Activated naive CD8-positive, alpha-beta T cell treated with anti-CD3 and anti-CD28 coated beads for 36 hours (primary cell): ENCODE measurements at places on chromosomes 2 and 18.

GRCh38 chr2:233062451-233062850 lies 2.3 kb downstream of the INPP5D start:
- no peak for DNase-seq

- DNase-seq, result no peak
Observed at GRCh38 chr2:118508282-118508681, 339.2 kb downstream of the EN1 start.

GRCh38 chr2:105634198-105634597 lies 110.5 kb upstream of the NCK2 start:
- no peak for DNase-seq

GRCh38 chr2:128584296-128584890 lies 265.7 kb upstream of the HS6ST1 start:
- no peak for DNase-seq

DNA sequence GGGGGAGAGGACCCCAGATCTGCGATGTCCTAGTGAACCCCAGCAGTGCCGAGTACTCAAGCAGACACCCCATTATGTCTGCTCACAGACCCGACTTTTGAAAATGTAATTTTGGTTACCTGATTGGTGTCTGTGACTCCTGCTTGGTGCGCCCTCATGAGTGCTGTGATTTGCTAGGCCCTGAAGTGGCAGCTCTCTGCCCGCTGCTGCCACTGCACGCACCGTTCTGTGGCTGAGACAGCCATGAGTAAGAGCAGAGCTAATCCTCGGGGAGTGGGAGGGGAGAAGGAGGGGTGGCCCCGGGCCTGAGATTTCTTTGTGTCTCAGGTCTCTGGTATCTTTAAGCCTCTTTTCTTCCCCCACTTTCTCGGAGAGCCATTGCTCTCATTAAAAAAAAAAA lies 18.2 kb downstream of the FHOD3 start:
- DNase-seq, result no peak

- no peak for DNase-seq
Observed at GRCh38 chr2:207269038-207269437, 103.3 kb upstream of the KLF7 start.

DNA sequence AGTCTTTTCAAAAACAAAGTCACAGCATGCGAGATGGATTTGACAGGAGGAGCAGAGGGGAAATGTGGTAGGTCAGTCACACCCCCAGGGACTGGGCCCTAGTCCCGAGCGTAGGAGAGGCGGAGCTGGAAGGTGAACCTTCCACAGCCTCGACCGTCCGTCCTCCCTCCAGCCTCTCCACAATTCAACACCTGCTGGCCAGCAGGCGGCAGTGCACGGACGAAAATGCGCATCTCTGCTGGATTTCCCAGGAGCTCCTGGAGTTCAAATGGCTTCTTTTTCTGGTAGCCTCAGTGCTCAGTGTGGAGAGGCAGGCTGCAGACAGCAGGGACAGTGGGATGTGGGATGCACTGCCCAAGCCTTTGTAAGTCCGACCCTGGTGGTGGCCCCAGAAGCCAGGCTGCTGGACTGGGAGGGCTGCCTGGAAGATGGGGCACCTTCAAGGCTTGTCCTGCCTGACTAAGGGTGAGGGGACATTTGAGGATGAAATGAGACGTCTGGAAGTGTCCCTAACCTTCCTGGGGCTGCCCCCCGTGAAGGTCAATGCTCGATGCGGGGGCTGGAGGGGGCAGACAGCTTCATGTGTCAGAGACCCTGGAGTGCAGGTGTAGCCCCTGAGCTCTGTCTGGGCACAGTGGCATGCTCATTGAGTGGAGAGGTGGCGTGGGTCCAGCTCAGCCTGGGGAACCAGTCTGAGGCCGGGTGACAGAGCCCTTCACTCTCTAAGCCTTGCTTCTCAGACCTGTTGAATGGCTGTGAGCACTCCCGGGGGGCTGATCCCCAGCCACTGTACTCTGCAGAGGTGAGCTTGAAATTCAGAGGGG lies 189.5 kb downstream of the TFCP2L1 start:
- DNase-seq, result no peak

- no peak for DNase-seq
Observed at GRCh38 chr2:126986631-126987187, 88.0 kb downstream of the TEX51 start.

- no peak for DNase-seq
Observed at GRCh38 chr2:162261032-162261945, 18.0 kb upstream of the FAP start.

DNA sequence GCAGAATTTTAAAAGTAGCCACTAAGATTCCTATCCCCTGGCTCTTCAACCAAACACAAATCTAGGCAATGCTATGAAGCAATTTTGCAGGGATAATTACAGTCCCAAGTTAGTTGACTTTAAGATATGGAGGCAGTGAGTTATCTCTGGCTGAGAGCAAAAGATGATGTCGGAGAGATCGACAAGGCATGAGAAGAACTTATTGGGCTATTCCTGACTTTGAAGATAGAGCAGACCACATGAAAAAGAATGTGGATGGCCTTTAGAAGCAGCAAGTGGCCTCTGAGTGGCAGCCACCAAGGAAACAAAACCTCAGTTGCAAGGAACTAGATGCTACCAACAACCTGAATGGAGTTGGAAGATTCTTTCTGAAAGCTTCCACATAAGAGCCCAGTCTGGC lies 58.2 kb upstream of the PPM1B start:
- DNase-seq, result no peak

DNA sequence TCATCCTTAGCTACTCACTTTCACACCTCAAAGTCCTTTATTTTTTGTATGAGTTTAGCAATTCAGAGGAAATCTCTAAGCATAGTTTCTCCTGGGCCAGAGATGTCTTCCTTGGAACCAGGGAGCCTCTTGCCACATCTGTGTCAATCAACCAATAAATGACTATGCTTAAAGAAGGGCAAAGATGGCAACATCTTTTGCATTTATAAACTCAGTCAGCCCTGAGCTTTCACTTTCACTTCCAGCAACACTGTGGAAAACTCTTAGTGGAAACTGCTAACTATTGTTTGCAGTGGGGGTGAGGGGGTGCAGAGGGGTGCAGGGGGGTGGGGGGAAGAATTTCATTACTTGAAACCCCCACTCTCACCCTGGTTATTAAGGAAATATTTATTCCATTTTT lies 3.4 kb downstream of the ACVR1C start:
- DNase-seq, result peak; percentile 2

GRCh38 chr2:12465631-12466135 lies 251.1 kb upstream of the TRIB2 start:
- no peak for DNase-seq

- no peak for DNase-seq
Observed at GRCh38 chr18:48164116-48164515, 233.7 kb upstream of the SMAD2 start.

DNA sequence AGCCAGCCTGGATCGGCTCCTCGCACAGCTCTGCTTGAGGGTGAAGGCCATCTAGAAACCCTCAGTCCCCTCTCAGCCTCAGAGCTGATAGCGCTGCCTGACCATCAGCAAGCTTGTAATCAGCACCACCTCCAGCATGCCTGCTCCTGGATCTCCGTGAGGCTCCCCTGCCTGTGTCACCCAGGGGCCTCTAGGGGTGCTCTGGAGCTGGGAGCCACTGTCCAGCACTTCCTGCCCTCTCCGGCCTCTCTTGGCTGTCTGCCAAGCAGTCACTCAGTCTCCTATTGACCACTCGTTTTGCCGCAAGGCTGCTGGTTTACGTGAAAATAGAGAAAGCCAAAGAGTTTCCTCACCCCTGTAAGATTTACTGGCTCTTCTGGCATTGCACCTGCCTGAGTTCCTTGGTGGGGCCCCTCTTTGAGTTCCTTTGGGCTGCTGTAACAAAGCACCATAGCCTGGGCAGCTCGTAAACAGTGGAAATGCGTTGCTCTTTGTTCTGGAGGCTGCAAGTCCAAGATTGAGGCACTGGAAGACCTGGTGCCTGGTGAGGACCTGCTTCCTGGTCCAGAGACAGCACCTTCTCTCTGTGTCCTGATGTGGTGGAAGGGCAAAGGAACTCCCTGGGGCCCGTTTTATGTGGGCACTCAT lies 17.9 kb downstream of the CAPN10 start:
- no peak for DNase-seq

- DNase-seq, result no peak
Observed at GRCh38 chr2:227942021-227942420, 70.6 kb downstream of the DAW1 start.

DNA sequence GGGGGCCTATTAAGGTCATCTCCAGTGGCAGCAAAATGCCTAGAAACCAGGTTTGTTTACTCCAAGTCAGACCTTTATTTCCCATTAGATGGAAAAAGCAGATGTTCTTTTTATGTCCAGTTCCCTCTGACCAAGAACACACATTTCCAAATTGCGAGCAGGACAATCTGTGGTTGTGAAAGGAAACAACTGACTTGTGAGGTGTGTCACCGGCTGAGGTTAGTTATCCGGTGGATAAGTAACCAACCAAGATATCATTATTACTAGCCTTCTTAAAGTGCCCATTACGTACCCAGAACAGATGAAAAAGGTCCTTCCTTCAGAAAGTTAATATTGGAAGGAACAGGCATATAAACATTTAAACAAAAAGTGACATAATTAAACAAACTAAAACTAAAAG lies 112.9 kb downstream of the THADA start:
- DNase-seq, result no peak

DNA sequence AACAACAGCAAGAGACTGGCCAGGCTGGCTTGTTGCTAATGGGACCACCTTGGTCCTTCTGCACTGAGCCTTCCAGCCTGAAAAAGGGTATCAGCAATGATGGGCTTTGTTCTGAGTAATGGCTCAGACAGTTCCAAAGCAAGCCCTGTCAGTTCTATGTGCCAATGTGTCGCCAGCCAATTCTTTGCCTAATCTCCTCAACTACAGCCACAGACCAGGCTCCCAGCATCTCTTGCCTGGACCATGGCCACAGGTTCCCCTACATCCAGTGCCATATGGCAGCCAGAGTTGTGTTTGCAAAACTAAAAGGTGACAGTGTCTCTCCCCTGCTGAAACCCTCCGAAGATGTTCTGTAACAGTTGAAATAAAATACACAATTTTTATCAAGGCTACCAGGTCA lies 61.5 kb upstream of the TMEM177 start:
- DNase-seq, result no peak

- no peak for DNase-seq
Observed at GRCh38 chr2:173903601-173904394, 61.4 kb downstream of the SP3 start.

DNA sequence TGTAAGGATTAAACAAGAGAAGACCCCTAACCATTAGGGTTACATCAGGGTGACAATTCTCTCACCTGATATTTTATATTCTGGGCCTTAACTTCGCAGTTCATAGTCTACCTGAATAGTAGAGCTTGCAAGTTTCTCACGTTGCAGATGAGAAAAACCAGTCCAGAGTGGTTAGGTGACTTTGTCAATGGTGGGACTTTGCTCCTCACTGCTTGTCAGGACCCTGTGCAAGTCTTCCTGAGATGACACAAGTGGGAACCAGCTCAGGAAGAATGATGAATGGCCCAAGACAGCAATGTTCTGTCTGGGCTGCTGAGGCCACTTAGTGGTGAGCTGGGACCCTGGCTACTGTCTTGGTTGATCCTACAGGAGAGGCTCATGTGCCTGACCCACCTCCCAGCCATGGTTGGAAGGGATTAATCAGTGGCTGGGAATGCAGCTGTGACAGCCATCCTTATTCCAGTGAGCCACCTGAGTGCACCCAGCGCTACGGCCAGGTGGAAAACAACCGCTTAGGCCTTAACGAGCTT lies 16.9 kb downstream of the LGALSL start:
- DNase-seq, result no peak

DNA sequence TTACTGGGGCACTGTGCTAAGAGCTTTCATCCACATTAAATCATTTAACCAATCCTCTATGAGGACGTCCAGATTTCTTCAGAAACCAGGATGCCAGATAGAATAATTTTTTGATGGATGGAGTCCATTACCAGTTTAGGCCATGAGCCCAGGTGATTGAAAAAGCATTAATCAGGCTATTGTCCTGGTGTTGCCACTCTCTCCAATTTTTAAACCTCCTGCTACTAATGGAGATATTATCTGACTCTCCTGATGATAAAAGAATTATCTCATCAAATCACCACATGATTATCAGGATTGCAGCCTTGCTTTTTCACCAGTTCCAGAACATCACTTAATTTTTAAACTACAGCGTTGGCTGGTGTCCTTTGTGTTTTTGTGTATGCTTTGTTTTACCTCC lies 402.2 kb downstream of the CLIP4 start:
- DNase-seq, result no peak

DNA sequence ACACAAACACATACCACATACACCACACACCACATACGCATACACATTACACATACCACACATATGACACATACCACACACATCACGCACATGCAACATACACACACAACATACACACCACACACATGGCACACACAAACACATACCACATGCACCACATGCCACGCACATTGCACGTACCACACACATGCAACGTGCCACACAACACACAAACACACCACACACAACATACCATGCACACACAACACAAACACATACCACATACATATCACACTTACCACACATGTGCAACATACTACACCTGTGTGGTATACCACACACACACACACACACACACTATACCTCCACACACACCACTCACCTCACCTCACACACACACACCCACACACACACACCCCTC lies 15.0 kb downstream of the TMEM177 start:
- DNase-seq, result no peak

GRCh38 chr18:3360211-3360610 lies 89.8 kb upstream of the TGIF1 start:
- no peak for DNase-seq

GRCh38 chr2:229273006-229273722 lies 2.1 kb upstream of the PID1 start:
- no peak for DNase-seq
